ENCODE measurements at places on chromosomes 2 and 18.
A peak's percentile ranks its signal among the peaks of the same experiment; 100 is the strongest.

GRCh38 chr2:23505218-23505983 is 120.4 kb downstream of the KLHL29 start:
- no peak for DNase-seq

- DNase-seq: no peak
Observed at GRCh38 chr2:31199206-31199605, 18.1 kb downstream of the CAPN14 start.

GRCh38 chr2:231720292-231720986 is 12.1 kb downstream of the PTMA start:
- no peak for DNase-seq

- no peak for DNase-seq
Observed at GRCh38 chr2:84654414-84654813, 138.1 kb downstream of the DNAH6 start.

GRCh38 chr18:11523804-11524203 is 85.6 kb upstream of the SLC35G4 start:
- DNase-seq: no peak

DNA sequence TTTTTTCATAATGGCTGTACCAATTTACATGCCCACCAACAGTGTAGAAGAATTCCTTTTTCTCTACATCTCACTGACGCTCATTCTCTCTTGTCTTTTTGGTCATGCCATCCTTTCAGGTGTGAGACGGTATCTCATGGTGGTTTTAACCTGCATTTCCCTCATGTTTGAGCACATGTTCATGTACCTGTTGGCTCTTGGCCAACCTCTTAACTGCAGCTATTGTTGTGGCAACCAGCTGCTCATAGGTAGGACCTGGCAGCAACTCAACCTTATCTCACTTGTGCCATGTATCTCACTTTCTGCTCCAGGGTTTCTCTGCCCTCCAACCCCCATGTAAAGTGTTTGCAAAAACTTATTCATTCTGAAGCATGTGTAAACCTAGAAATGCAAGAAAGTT is 167.5 kb downstream of the UPP2 start:
- no peak for DNase-seq

GRCh38 chr18:9825571-9826073 is 60.2 kb upstream of the TXNDC2 start:
- no peak for DNase-seq

- DNase-seq: peak; percentile 23
Observed at GRCh38 chr2:202034249-202035088, 814 bp downstream of the FZD7 start.

DNA sequence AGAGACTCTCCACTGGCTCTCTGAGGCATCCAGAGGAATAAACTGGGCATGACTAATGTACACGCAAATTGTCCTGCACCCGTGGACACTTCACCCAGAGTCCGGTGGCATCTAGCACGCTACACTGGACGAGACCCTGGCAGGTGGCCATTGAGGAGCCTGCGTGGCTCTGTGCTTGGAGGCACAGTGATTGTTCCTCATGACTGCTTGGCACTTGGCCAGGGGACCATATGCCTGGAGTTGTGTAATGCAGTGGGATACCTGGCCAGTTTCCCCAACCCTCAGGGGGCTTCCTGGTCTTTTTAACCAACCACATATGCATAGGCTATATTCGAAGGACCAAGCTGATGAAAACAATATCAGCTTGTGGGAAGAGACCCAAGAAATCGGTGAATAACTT is 66.6 kb downstream of the MTCL1 start:
- DNase-seq: no peak

- no peak for DNase-seq
Observed at GRCh38 chr2:34308140-34308539, 709.0 kb upstream of the FAM98A start.

GRCh38 chr2:183519371-183520056 is 395.3 kb downstream of the NUP35 start:
- no peak for DNase-seq

- no peak for DNase-seq
Observed at GRCh38 chr18:37871561-37871960, 306.0 kb upstream of the CELF4 start.

DNA sequence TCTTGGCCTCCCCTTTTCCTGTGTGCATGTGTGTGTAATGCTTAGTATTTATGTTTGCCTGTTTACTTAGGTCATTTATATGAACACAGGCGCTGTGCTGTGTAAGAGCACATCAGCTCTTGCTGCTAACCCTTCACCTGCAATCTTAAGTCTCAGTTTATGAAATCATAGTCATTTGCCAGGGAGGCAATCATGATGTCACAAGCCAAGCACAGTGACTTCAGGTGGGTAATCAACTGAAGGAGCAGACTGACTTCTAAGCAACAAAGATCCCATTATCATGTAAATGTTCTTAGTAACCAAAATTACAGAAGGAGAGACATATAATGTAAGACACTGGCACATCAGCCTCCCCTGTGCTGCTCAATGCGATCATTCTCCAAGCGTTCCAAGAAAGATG is 386.3 kb upstream of the MEIS1 start:
- DNase-seq: no peak

DNA sequence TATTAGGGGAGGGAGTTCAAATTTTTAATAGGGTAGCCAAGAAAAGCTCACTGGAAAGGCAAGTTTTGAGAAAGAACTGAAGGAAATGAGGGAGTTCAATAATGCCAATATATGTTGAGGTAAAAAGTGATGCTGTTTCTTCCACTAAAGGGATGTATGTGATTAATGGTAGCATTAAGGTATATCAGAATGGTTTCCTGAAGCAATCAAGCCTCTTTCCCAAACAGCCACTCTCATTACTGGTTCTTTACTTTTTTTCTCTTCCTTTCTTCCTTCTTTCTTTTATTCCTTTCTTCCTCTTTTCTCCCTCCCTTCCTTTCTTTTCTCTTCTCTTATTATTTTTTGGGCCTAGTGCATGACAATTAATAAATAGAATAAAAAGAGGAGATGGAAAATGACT is 433.5 kb downstream of the SATB2 start:
- DNase-seq: no peak

DNA sequence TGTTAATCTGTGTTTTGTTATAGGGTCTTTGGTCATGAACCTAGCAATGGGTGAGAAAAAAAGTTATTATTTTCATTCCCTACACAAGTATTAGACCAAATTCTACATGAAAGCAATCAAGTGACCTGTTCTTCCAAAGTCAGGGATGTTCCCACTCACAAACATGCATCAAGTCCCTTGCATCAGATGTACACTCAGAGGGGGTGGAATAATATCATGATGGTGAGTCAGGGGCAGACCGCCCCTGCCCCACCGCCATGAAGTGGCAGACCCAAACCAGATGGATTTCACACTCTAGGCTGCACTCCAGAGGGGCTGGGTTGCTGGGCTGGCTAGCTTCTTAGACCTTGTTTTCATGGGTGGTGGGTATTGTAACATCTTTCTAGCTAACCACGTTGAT is 91.4 kb downstream of the ACAA2 start:
- DNase-seq: no peak

DNA sequence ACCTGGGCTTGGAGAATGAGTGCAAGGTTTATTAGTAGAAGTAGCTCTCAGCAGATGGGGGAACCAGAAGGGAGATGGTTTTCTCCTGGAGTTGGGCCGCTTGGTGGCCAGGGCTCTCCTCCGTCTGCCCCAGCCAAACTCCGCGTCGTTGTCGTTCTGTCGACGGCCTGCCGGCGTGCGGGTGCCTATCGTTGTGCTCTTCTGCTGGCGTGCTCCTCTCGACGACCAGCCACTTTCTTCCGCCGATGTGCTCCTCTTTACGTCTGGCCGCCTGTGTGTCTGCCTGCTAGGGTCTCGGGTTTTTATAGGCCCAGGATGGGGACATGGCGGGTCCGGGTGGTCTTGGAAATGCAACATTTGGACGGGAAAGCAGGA is 119.1 kb downstream of the BMPR2 start:
- DNase-seq: no peak

- no peak for DNase-seq
Observed at GRCh38 chr18:9665314-9665713, 42.8 kb upstream of the RAB31 start.

- peak; percentile 90 for DNase-seq
Observed at GRCh38 chr2:96760036-96760985, at the start of gene CNNM4. Gene CNNM4, plus strand, starts transcription at chr2:96760902. Its CDS starts 98 bp downstream, at chr2:96761000.

DNA sequence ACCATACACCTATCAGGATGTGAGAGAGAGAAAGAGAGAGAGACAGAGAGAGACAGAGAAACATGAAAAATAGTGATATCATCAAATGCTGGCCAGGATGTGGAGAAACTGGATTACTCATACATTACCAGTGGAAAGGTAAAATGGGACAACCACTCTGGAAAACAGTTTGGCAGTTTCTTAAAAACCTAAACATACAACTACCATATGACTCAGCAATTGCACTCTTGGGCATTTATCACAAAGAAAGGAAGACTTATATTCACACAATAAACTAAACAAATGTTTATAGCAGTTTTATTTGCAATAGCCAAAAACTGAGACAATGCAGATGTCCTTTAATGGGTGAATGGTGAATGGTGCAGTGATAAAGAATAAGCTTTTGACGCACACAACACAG is 29.1 kb downstream of the SLC4A3 start:
- no peak for DNase-seq

DNA sequence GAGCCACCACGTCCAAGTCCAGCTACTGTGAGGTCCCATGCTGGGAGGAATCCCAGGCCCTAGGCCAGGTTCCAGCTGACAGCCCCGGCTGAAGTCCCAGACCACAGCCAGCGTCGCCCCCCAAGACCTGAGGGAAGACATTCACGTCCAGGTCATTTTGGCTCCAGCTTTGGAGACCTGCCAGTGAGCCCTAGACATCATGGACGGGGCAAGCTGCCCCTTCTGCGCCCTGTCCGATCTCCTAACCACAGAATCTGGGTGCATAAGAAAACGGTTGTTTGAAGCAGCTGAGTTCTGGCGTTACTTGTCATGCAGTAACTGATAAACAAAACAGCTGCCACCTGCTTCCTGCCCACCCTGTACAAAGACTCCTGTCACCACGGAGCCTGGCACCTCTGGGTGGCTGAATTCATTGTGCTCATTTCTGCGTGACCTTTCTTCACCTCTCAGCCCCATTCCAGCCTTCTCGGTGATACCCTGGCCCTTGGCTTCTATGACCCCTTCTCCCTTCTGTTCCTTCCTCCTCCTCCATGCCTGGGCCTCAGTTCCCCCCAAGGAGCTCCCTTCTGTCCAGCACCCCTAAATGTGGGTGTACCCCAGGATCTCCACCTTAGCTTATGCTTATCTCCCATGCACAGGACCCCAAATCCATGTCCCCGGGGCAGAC is 72.6 kb upstream of the SMAD7 start:
- DNase-seq: no peak

DNA sequence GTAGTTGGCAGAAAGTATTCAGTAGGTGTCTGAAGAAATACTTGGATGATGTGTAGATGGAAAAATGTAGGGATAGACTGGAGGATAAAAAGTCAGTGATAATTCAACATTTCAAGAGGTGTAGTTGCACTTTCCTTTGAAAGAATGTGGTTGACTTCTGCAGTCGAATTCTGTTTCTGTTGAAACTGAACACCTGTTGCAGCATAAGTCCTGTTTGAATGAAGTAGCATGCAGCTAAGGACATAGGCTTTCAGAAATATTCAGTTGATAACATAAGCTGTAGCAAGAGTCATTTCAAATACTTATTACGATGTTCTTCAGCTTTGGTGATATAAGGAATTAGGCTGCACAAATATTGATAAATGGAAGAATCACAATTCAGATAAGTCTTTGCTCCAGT is 337.9 kb upstream of the LRRTM1 start:
- DNase-seq: no peak

DNA sequence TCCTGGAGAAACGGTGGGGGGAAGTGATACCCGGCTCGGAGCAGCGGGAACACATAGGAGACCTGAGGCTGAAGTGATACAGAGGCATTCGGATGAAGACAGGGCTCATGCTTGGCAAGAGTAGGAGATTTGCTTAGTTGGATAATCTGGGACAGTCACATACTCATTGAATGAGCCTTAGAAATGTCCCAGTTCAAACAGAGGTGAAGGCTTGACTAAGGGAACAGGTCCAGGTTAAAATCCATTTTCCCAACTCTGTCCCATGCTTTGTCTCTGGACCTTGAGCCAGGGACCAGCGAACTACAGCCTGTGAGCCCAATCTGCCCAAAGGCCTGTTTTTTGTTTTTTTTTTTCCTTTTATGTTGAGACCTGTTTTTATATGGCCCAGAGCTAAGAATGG is 1.3 kb downstream of the UGT1A6 start:
- no peak for DNase-seq

DNA sequence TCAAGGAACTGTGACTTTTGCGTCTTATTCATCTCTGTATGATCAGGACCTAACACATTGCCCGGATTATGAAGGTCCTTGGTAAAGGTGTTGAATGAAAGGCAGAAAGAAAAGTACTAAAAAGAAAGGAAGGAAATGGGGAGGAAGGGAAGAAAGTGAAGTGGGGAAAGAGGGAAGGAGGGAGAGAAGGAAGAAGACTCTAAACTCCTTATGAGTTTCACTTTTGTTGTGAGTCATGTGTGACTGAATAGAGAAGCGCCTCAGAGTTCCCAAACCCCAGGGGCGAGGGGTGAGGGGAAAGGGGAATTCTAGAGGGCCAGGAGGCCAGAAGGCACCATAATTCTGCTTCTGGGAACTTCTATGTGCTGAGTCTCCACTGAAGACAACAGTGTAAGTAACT is 30.9 kb upstream of the OSBPL6 start:
- DNase-seq: no peak

DNA sequence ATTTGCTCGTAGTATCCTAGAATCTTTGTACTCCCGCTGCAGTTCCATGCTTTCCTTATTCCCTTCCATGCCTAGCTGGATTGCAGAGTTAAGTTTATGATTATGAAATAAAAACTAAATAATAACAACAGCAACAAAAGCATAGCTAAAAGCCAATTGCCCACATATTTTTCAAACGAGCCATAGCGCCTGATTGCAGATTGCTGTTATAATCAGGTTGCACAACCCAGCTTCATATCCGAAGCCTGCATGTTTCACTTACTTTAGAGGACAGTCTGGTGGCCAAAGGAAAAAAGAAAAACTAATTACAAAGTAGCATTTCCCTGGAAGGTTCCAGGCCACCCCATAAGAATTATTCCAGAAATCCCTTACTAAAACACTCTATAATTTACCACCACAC is 31.9 kb upstream of the PNO1 start:
- no peak for DNase-seq

GRCh38 chr2:218020281-218020680 is 17.5 kb upstream of the TNS1 start:
- no peak for DNase-seq

DNA sequence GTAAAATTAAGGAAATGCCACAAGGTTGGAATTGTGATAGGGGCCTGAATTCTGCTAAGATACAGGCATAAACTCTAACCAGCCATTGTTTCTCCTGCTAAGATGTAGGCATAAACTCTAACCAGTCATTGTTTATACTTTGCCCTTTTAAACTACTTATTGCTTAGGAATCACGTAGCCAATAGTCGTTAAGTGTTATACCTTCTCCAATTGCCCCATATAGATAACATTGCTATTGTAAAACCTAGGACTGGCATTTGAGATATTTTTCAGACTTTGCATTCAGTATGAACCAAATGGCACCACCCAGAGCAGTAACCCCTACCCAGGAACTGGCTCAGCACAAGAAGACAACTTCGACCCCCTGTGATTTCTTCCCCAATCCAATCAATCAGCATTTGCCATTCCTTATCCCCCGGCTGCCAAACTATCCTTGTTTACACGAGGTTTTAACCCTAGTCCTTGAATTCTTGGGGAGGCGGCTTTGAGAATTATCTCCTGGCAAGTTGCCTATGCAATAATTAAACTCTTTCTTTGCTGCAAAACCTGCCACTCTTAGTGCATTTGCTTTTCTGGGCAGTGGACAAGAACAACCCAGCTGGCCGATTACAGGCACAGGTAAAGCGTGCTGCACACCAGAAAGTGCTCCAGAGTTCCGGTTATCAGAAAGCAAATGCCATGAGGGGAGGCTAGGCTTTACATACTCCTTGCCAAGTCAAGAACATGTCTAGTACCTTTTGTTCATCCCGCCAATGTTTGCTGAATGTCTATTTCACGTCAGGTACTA is 167.6 kb downstream of the LAMA1 start:
- DNase-seq: no peak

All from stimulated activated CD4-positive, alpha-beta T cell treated with anti-CD3 and anti-CD28 coated beads, Interleukin-12 subunit alpha, Interleukin-12 subunit beta, amount 100 ng/mL, for 24 hours (primary cell).